Activated CD4-positive, alpha-beta T cell treated with anti-CD3 and anti-CD28 coated beads, Interleukin-2, amount 10 ng/mL, durations not matched to agents 24 days and 14 days (primary cell): ENCODE measurements at places on chromosomes 13 and 19. TPM values are rescaled to one million over a fixed set of nuclear protein-coding genes. Genes with fewer than 3 reads are reported as not detected.

DNA sequence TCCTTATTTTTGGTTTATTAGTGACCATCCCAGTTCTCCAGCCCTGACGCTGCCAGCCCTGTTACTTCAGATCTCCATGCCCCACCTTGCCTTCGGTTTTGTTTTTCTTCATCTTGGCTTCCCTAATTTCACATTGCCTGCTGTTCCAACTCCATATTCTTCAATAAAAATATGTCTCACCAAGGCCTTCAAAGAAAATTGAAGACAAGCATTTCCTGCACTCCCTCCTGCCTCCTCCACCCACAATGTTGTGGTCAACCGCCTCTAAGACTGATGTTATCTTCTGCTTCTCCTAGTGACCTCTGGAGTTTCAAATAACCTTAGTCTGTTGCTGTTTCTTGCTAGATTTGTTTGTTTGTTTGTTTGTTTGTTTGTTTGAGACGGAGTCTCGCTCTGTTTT, 14.6 kb downstream of the PLD3 start:
- no peak for DNase-seq
- H3K4me1 ChIP-seq, result peaks cover 16% of the 10 kb centered on the region
- H3K36me3 ChIP-seq, result no peaks in the 10 kb centered on the region
- peak overlapping the region; percentile 31 for H3K27ac ChIP-seq

DNA sequence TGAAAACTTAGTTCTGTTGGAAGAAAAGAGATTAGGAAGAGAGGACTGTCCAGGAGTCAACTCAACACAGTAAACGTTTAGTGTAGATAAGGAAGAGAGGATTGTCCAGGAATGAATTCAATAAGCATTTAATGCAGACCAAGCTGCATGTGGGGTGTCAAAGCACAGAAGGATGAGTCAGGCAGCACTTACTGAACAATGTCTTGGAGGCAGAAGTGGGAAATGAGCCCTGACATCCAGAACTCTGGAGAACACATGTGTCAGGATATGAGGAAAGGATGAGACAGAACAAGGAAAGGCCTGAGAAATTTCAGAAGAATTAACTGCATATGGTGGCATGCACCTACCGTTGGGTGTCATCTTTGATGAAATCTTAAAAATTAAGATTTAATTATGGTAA, 429.2 kb upstream of the HTR2A start:
- H3K27me3 ChIP-seq, result no peaks in the 10 kb centered on the region
- no peak for DNase-seq
- no peaks in the 10 kb centered on the region for H3K36me3 ChIP-seq

DNA sequence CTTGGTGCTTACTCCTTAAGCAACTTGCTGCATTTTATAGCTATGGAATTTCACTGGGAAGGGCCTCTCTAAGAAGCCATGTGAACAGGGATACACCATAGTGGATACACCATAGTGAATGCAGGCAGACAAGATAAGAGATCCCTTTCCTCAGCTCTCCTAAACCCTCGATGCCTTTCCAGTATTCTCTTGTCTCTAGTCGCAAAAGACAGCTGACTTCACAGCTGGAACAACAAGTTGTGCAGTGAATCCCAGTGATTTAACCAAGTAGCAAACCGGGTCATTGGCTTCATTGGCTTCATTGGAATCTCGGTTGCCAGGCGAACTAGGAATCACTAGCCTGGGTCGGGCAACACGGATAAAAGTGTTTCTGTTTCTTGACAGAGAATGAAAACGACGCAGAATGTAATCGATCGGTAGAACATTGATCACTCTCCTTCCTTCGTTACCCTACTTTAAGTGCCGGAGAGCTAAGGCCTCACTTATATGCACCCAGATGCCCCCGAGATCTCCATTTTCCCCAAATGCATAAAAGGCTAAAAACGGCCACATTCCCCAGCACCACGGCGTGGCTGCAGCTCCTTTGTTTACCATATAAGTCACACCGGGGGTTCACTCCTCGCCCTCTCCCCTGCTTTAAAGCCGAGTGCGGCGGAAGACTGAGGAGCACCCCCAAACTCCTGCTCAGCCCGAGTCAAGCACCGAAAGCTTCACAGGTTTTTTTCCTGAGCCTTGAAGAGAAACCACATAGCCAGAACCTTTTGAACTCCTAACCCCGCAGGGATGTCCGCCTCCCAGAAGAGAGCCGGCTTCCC, 674 bp downstream of the TRPC4 start:
- no peak for DNase-seq
- H3K36me3 ChIP-seq, result no peaks in the 10 kb centered on the region
- peak overlapping the region; percentile 21 for H3K4me3 ChIP-seq
- H3K4me1 ChIP-seq, result peaks cover 3% of the 10 kb centered on the region
- H3K27ac ChIP-seq, result peak overlapping the region; percentile 12

DNA sequence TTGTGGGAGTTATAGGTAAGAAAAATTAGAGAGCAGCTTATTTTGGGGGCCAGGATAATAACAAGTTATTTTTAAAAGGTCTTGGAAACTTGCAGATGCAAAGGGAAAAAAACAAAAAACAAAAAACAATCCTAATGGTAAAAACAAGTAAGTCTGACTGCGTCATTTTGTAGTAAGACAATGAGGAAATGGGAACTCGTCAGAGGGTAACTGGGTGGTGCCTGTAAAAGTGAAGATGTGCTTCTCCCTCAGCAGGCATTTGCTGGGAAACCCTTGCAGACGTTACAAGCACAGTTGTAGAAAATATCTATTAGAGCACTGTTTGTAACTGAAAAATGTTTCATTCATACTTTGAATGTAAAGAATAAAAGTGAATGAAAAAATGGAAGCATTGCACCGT, 2.2 kb upstream of the TNFSF13B start:
- H3K27me3 ChIP-seq, result no peaks in the 10 kb centered on the region
- H3K4me3 ChIP-seq, result no peak overlapping the region
- peaks cover 2% of the 10 kb centered on the region for H3K36me3 ChIP-seq
- no peak for DNase-seq
- peak overlapping the region; percentile 5 for H3K27ac ChIP-seq

GRCh38 chr19:47652285-47652684, 43.4 kb downstream of the BICRA start:
- no peaks in the 10 kb centered on the region for H3K27me3 ChIP-seq
- peaks cover 7% of the 10 kb centered on the region for H3K4me1 ChIP-seq

GRCh38 chr13:62040806-62041205, 625.2 kb upstream of the PCDH20 start:
- H3K4me3 ChIP-seq, result no peak overlapping the region
- H3K36me3 ChIP-seq, result no peaks in the 10 kb centered on the region
- H3K27me3 ChIP-seq, result no peaks in the 10 kb centered on the region
- H3K4me1 ChIP-seq, result no peaks in the 10 kb centered on the region
- no peak for DNase-seq

- peaks cover 3% of the 10 kb centered on the region for H3K4me1 ChIP-seq
- H3K36me3 ChIP-seq, result no peaks in the 10 kb centered on the region
- H3K27ac ChIP-seq, result no peak overlapping the region
- peaks cover 30% of the 10 kb centered on the region for H3K27me3 ChIP-seq
- H3K4me3 ChIP-seq, result no peak overlapping the region
These were observed 174.6 kb downstream of the COL4A1 start for GRCh38 chr13:110132225-110132982.

- no peaks in the 10 kb centered on the region for H3K4me1 ChIP-seq
These were observed 56.2 kb upstream of the MYCBP2 start for GRCh38 chr13:77383097-77383496.

DNA sequence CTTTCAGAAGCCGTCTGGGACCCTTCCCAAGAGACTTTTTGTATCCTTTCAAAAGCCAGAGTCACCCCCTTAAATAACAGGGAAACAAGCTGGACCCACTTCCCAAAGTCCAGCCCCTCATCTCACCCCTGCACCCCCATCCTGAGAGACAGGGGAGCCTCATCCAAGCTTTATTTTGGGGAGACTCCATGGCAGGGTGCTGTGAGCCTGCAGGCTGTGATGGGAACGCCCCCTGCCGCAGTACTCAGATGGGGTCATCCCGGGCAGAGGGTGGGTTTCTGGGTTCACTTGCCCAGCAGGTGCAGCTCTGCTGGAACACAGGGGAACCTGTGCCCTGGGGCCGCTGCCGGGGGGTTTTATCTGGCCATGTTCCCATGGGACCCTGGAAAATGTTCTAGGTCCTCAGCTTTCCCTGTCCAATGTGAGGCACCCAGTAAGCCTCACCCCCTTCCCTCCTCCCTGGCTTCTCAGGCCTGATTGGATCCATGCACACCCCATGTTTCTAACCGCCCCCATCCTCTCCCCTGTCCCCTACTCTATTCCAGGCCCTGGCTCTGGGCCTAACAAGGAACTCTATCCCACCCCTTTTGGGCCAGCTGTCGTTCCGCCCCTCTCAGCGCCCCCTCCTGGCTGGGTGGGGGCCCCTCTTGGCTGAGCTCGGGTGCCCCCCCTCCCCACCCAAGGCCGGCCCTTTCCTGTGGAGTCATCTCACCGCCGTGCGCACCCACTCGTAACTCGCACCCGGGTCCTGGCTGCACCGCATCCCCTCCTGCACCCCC, 1.0 kb downstream of the HIF3A start:
- H3K36me3 ChIP-seq, result no peaks in the 10 kb centered on the region
- peaks cover 28% of the 10 kb centered on the region for H3K27me3 ChIP-seq
- no peak overlapping the region for H3K27ac ChIP-seq
- no peak overlapping the region for H3K4me3 ChIP-seq
- DNase-seq, result no peak
- H3K4me1 ChIP-seq, result no peaks in the 10 kb centered on the region

GRCh38 chr13:33219926-33220325, 65.6 kb downstream of the STARD13 start:
- no peak for DNase-seq
- no peak overlapping the region for H3K4me3 ChIP-seq
- peaks cover 3% of the 10 kb centered on the region for H3K4me1 ChIP-seq
- H3K36me3 ChIP-seq, result no peaks in the 10 kb centered on the region
- no peak overlapping the region for H3K27ac ChIP-seq
- no peaks in the 10 kb centered on the region for H3K27me3 ChIP-seq

- DNase-seq, result no peak
- no peaks in the 10 kb centered on the region for H3K27me3 ChIP-seq
- no peak overlapping the region for H3K4me3 ChIP-seq
These were observed 29.4 kb downstream of the DNM2 start for GRCh38 chr19:10747271-10747670.

- no peaks in the 10 kb centered on the region for H3K4me1 ChIP-seq
- H3K27ac ChIP-seq, result no peak overlapping the region
- no peaks in the 10 kb centered on the region for H3K27me3 ChIP-seq
- no peak overlapping the region for H3K4me3 ChIP-seq
- DNase-seq, result no peak
These were observed 2823.7 kb upstream of the PCDH20 start for GRCh38 chr13:64239372-64239771.

DNA sequence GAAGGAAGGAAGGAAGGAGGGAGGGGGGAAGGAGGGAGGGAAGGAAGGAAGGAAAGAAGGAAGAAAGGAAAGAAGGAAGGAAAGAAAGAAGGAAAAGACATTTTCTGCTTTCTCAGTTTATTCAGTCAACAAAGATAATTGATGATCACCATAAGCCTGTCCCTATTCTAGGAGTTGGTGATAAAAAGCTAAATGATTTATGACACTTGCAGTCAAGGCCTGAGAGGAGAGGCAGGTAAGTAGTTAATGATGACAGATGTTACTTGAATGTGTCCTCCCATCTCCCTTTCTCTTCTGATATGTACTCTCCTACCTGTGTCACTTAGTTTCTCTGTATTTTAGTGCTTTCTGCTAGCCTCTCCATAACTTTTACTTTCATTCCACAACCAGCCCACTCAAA, 141.3 kb downstream of the SLITRK6 start:
- H3K27ac ChIP-seq, result no peak overlapping the region
- H3K4me3 ChIP-seq, result no peak overlapping the region
- DNase-seq, result no peak
- H3K36me3 ChIP-seq, result no peaks in the 10 kb centered on the region

DNA sequence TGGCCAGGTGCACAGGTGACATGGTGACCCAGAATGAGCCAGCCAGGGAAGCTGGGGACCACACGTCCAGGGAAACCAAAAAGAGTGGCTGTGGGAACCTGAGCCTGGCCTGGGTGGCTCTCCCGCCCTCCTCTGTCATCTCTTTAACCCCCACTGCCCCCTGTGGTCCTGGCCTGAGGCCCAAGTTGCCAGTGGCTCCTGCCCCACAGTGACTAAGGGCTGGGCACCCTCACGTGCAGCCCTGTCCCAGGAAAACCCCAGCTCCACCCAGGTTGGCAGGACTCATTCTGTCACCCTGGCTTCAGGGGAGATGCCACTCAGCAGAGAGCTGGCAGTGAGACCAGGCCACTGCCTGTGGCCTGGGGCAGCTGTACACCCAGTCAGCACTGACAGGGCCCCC, 30.6 kb upstream of the ISYNA1 start:
- H3K4me1 ChIP-seq, result peaks cover 18% of the 10 kb centered on the region
- H3K4me3 ChIP-seq, result no peak overlapping the region
- H3K36me3 ChIP-seq, result peaks cover 10% of the 10 kb centered on the region
- no peaks in the 10 kb centered on the region for H3K27me3 ChIP-seq
- H3K27ac ChIP-seq, result no peak overlapping the region

DNA sequence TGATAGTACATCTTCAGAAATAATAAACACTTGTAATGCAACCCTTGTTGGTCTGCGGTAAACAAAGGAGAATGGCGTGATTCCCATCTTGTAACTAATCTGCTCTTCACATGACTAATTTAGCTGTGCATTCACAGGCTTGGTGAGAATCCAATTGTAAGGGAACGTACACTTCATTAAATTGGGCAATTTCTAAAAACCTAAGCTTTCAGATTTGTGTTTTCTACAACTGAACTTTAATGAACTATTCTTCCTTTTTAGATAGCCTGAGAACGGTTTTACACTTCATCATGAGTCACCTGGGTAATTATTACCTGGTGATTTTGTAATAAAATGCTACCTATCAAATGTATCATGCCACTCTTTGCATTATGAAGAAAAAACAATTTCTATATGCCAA, 306.9 kb downstream of the KLF5 start:
- H3K36me3 ChIP-seq, result no peaks in the 10 kb centered on the region
- H3K4me3 ChIP-seq, result no peak overlapping the region
- peaks cover 4% of the 10 kb centered on the region for H3K27me3 ChIP-seq
- DNase-seq, result no peak

Gene NLRP7
- total RNA-seq, result not detected in 2 replicates

Gene PRSS57
- total RNA-seq, result not detected in 2 replicates

Gene MRPL4
- total RNA-seq, result 163 and 174 TPM in 2 replicates
